Activated T-helper 17 cell treated with anti-CD3 and anti-CD28 coated beads, Interleukin-2, amount 50 U/mL, for 72 hours (primary cell): ENCODE measurements at places on chromosomes 1 and 21. TPM values are rescaled to one million over a fixed set of nuclear protein-coding genes. Genes with fewer than 3 reads are reported as not detected.

DNA sequence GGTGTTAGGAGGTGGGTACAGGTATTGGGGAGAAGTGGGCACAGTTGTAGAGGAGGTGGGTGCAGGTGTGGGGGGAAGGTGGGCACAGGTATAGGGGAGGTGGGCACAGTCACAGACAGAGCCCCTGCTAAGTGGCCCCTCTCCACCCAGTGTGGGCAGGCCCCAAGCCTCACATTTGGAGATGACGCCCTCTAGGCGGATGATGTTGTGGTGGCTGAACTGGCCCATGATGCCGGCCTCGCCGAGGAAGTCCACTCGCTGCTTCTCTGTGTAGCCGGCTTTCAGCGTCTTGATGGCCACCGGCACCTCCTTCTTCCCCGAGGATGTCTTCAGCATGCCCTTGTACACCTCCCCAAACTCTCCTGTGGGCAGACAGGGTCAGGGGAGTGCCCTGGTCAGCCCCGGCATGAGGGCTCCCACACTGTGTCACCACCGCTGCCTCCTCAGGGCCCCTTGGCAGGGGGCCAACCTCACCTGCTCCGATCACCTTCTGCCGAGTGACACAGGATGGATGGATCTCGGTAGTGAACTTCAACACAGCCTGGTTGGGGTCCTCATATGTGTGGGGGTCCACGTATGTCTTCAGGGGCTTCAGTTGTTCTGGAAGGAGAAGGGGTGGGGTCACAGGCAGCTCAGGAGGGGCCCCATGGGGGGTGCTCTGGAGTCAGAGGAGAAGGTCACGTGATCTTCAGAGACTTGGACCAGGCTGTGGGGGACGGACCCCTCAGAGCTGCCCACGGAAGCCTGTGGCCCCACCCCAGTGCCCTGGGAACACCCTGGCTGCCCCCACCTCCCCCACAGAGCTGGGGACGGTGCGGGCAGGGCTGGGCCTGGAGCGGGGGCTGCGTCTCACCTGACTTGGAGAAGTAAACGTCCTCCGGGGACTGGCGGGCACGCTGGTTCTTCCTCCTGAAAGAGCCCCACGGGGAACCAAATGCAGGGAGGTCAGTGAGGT lies 22.6 kb downstream of the EPHA2 start:
- no peak overlapping the region for H3K27ac ChIP-seq
- H3K4me3 ChIP-seq = no peak overlapping the region
- H3K27me3 ChIP-seq = no peaks in the 10 kb centered on the region
- ATAC-seq = no peak
- H3K36me3 ChIP-seq = no peaks in the 10 kb centered on the region
- H3K4me1 ChIP-seq = no peaks in the 10 kb centered on the region

- H3K36me3 ChIP-seq = peaks cover 100% of the 10 kb centered on the region
- H3K27me3 ChIP-seq = no peaks in the 10 kb centered on the region
- ATAC-seq = peak; percentile 92
- H3K27ac ChIP-seq = peak overlapping the region; percentile 87
- H3K4me3 ChIP-seq = peak overlapping the region; percentile 100
- peaks cover 60% of the 10 kb centered on the region for H3K4me1 ChIP-seq
Observed at GRCh38 chr1:155970531-155971167, 7.7 kb downstream of the ARHGEF2 start.

DNA sequence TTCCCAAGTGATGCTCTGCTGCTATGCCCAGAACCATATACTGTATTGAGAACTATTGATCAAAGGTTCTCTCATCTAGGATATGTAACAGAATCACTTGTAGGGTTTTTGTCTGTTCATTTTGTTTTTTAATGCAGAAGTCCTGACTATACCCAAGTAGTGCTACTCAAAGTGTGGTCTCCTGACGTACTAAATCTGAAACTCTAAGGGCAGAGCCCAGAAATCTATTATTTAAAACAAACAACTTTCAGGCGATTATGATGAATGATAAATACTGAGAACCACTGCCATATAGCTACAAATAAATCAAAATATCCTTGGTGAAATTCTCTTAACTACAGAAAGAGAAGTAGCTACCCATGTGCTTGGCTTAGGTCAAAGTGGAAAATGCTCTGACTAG lies 10.1 kb downstream of the ZZZ3 start:
- H3K4me1 ChIP-seq = peaks cover 36% of the 10 kb centered on the region
- H3K27me3 ChIP-seq = no peaks in the 10 kb centered on the region
- peak overlapping the region; percentile 34 for H3K4me3 ChIP-seq
- peak; percentile 62 for ATAC-seq

- no peak for ATAC-seq
- H3K4me3 ChIP-seq = no peak overlapping the region
- H3K4me1 ChIP-seq = no peaks in the 10 kb centered on the region
- peaks cover 11% of the 10 kb centered on the region for H3K27me3 ChIP-seq
Observed at GRCh38 chr1:152486400-152487006, 24.1 kb upstream of the LCE5A start.

DNA sequence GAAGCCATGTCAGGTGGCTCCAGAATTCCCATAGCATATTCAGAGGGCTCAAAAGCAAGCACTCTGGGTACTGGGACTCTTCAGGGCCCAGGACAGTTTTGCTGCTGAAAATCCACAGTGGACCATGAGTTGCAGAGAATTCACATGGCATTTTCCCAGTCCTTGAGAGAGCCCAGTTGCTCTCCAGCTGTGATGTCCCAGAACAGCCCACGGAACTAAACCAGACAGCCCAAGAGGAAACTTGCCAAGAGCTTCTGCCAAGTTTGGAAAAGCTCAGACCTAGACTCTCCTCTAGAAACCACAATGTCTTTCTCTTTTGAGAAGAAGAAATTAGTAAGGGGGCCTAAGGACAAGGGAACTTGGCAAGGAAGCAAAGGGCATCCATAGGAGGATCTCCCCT lies 69.4 kb downstream of the RGS2 start:
- H3K27me3 ChIP-seq = peaks cover 9% of the 10 kb centered on the region
- no peak overlapping the region for H3K27ac ChIP-seq
- no peak for ATAC-seq
- no peaks in the 10 kb centered on the region for H3K36me3 ChIP-seq

- no peaks in the 10 kb centered on the region for H3K4me1 ChIP-seq
- no peak overlapping the region for H3K27ac ChIP-seq
- H3K36me3 ChIP-seq = no peaks in the 10 kb centered on the region
Observed at GRCh38 chr1:199396456-199396855, 631.1 kb upstream of the NR5A2 start.

DNA sequence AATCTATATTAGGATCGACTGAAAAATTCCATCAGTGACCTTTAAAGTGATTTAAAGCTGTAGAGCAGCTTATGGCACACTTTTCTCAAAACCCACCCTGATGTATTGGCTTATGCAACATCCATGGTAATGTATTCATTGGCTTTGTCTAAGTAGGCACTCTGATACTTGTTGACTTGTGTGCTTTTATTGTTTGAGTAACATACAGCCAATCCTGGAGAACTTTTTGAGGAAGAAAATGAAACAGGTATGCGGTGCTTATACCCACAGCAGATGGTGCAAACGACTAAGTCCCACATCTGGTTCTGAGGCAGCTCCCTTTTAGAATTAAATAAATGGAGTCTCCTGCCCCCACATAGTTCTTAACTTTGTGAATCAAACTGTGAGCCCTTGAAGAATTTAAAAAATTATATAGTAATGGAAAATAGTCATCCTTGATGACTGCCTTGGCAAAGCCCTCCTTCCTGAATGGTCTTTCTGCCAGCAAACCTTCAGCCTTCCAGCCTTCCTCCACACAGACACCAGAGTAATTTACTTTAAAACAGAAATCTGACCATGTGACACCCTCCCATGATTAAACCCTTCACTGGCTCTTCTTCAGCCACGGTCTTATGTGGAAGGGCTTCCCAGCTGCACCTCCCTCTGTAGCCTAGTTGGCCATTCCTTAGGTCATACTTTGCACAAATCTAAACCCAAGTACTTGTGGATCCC lies 116.0 kb downstream of the BCAR3 start:
- no peak for ATAC-seq
- H3K27me3 ChIP-seq = no peaks in the 10 kb centered on the region
- no peaks in the 10 kb centered on the region for H3K36me3 ChIP-seq
- no peak overlapping the region for H3K4me3 ChIP-seq

DNA sequence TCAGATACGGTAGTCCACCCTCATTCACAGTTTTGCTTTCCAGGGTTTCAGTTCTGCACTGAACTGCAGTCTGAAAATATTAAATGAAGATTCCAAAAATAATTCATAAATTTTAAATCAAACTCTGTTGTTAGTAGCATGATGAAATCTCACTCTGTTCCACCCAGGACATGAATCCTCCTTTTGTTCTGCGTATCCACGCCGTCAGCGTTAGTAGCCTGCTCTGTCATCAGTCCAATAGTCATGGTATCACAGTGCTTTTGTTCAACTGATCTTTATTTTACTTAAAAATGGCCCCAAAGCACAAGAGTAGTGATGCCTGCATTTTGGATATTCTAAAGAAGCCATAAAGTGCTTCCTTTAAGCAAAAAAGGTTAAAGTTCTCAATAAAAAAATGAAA lies 23.9 kb downstream of the CHD1L start:
- ATAC-seq = no peak
- peaks cover 99% of the 10 kb centered on the region for H3K36me3 ChIP-seq
- H3K27ac ChIP-seq = peak overlapping the region; percentile 28
- no peaks in the 10 kb centered on the region for H3K27me3 ChIP-seq
- H3K4me3 ChIP-seq = no peak overlapping the region

DNA sequence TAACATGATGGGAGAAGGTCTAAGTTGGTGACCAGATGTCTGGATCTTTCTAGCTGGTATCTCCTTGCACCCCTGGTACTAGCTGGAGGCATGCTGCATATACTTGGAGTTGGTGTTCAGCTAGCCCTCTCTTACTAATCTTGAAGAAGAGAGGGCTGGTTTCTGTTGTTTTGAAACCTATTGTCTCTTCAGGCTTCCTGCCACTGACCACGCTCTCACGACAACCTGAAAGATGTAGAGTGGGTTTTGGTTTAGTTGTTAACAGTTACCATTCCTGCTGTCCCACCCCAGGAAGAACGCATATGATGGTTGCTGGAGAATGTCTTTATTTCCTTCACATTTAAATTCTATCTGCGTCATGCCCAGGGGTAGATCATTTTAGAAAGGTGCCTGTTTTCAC lies 3.6 kb downstream of the MAN1C1 start:
- H3K4me1 ChIP-seq = peaks cover 53% of the 10 kb centered on the region
- peak; percentile 66 for ATAC-seq
- peaks cover 7% of the 10 kb centered on the region for H3K27me3 ChIP-seq
- peak overlapping the region; percentile 89 for H3K4me3 ChIP-seq

GRCh38 chr1:60832367-60832766 lies 250.0 kb upstream of the NFIA start:
- H3K36me3 ChIP-seq = no peaks in the 10 kb centered on the region
- no peaks in the 10 kb centered on the region for H3K4me1 ChIP-seq
- H3K27me3 ChIP-seq = peaks cover 25% of the 10 kb centered on the region
- no peak for ATAC-seq
- H3K4me3 ChIP-seq = no peak overlapping the region
- no peak overlapping the region for H3K27ac ChIP-seq

- no peaks in the 10 kb centered on the region for H3K27me3 ChIP-seq
- H3K4me3 ChIP-seq = no peak overlapping the region
- H3K36me3 ChIP-seq = peaks cover 30% of the 10 kb centered on the region
- no peak overlapping the region for H3K27ac ChIP-seq
- ATAC-seq = no peak
- peaks cover 8% of the 10 kb centered on the region for H3K4me1 ChIP-seq
Observed at GRCh38 chr1:165887877-165888551, 60.6 kb downstream of the UCK2 start.

SPOCD1 gene
- total RNA-seq = 0.84 TPM

PRAMEF5 gene
- not detected for total RNA-seq

COL9A2 gene
- 18.9 TPM for total RNA-seq

CD1D gene
- total RNA-seq = not detected
